ENCODE measurements at places on chromosomes 7 and 10. TPM values are rescaled to one million over a fixed set of nuclear protein-coding genes. Genes with fewer than 3 reads are reported as not detected.

CACNA2D1 gene
- not detected for total RNA-seq

INTS1 gene
- total RNA-seq: 88.2 TPM

FAM237B gene
- not detected for total RNA-seq

MRLN gene
- total RNA-seq: not detected

COL28A1 gene
- 0.08 TPM for total RNA-seq

TAS2R41 gene
- total RNA-seq: not detected

CALHM3 gene
- total RNA-seq: 0.14 TPM

CAMK1D gene
- total RNA-seq: 12.5 TPM

ALOX5 gene
- total RNA-seq: 13.4 TPM

CHAT gene
- total RNA-seq: not detected

SEMA4G gene
- total RNA-seq: 2.0 TPM

ASB10 gene
- total RNA-seq: not detected

WAPL gene
- total RNA-seq: 45.1 TPM

CDK1 gene
- 99.7 TPM for total RNA-seq

CWF19L1 gene
- total RNA-seq: 33.2 TPM

CXCL12 gene
- total RNA-seq: not detected

IDI2 gene
- total RNA-seq: not detected

NME8 gene
- total RNA-seq: not detected

TMEM270 gene
- not detected for total RNA-seq

All from activated naive CD4-positive, alpha-beta T cell treated with anti-CD3 and anti-CD28 coated beads, Interleukin-2, amount 10 ng/mL, durations not matched to agents 5 hours and 36 hours (primary cell).